Transverse colon (tissue), 4 donors: ENCODE measurements at places on chromosomes 2 and 18. TPM values are rescaled to one million over a fixed set of nuclear protein-coding genes. Genes with fewer than 3 reads are reported as not detected.

DNA sequence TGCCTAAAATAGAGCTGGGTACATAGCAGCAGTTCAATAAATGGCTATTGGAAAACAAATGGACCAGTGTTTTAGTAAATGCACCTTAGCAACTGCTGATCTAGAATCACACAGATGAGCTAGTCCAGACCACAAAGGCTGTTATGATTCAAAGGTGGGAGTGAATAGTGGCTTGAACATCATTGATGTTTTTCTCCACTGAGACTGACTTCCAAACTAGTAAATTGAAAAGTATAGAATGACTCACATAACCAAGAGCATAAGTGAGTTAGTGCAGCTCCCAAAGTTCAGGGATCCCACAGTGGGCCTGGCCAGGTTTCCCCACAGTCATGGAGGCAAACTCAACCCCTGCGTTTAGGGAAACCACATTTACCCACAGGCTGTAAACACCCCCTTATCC lies 106.7 kb upstream of the YPEL5 start:
- H3K4me3 ChIP-seq: no peak overlapping the region
- peaks cover 3% of the 10 kb centered on the region for H3K27me3 ChIP-seq
- DNase-seq: no peak
- no peaks in the 10 kb centered on the region for H3K4me1 ChIP-seq
- no peak overlapping the region for H3K27ac ChIP-seq

DNA sequence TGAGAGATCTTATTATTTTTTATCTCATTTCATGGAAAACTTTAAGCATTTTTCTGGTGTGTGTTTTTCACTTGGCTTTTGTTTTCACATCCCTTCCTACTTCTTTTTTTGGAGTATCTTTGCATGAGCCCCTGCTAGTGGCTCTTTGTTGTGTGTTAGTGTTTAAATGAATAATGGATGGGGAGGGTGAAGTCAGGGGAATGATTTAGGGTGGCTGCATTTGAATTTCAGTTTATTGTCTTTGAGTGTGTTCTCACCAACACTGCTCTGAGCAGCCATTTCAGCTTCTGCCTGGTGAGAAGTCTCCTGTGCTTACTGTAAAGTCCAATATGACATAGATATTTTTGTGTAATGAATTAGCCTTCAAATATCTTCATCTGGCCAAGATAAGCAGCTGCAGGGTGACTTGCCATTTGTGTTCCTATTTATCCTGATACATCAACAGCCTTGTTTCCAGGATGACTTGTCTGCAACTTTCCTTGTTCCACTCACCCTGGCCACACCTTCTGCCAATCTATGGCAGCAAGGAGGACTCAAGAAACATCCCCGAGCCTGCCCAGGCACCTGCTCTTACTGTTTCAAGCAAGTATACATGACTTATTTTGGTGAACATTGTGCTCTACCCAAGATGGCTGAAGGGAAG lies 182.6 kb downstream of the PDE11A start:
- no peaks in the 10 kb centered on the region for H3K27me3 ChIP-seq
- H3K4me1 ChIP-seq: no peaks in the 10 kb centered on the region
- no peak overlapping the region for H3K27ac ChIP-seq
- no peaks in the 10 kb centered on the region for H3K36me3 ChIP-seq

DNA sequence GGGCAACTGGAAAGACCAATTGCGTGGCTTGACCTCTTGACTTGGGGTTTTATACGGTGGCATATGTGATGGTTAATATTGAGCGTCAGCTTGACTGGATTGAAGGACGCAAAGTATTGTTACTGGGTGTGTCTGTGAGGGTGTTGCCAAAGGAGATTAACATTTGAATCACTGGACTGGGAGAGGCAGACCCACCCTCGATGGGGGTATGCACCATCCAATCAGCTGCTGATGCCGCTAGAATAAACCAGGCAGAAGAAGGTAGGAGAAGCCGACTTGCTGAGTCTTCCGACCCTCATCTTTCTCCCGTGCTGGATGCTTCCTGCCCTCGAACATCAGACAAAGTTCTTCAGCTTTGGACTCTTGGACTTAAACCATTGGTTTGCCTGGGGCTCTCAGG lies 34.2 kb upstream of the YPEL5 start:
- no peaks in the 10 kb centered on the region for H3K4me1 ChIP-seq
- DNase-seq: no peak
- no peaks in the 10 kb centered on the region for H3K27me3 ChIP-seq
- H3K36me3 ChIP-seq: no peaks in the 10 kb centered on the region
- H3K4me3 ChIP-seq: no peak overlapping the region

RBM43 gene
- total RNA-seq: 3.1 TPM

PROM2 gene
- 20.2 TPM for total RNA-seq

DNA sequence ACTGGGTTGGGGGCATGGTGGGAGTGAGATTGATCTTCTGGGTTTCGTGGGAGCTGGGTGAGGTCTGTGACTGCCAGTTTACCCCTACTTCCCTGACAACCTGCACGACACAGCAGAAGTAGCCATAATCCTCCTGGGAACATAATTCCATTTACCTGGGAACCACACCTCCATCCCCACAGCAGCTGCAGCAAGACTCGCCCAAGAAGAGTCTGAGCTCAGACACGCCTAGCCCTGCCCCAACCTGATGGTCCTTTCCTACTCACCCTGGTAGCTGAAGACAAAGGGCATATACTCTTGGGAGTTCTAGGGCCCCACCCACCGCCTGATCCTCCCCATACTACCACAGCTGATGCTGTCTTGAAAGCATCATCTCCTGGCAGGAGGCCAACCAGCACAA lies 43.8 kb downstream of the FLACC1 start:
- H3K36me3 ChIP-seq: no peaks in the 10 kb centered on the region
- H3K27me3 ChIP-seq: no peaks in the 10 kb centered on the region
- no peak overlapping the region for H3K4me3 ChIP-seq
- H3K27ac ChIP-seq: no peak overlapping the region
- no peaks in the 10 kb centered on the region for H3K4me1 ChIP-seq

PIKFYVE gene
- total RNA-seq: 21.8 TPM

- no peak for DNase-seq
- H3K27me3 ChIP-seq: no peaks in the 10 kb centered on the region
- no peak overlapping the region for H3K4me3 ChIP-seq
- no peaks in the 10 kb centered on the region for H3K36me3 ChIP-seq
Measured at GRCh38 chr2:20299113-20299512, 51.5 kb downstream of the PUM2 start.

YES1 gene
- total RNA-seq: 64.1 TPM

AP1S3 gene
- total RNA-seq: 6.7 TPM

- H3K4me3 ChIP-seq: no peak overlapping the region
- no peaks in the 10 kb centered on the region for H3K27me3 ChIP-seq
- H3K4me1 ChIP-seq: peaks cover 49% of the 10 kb centered on the region
- no peak for DNase-seq
- H3K27ac ChIP-seq: no peak overlapping the region
Measured at GRCh38 chr2:85995648-85996529, 107.1 kb upstream of the ST3GAL5 start.

THAP4 gene
- 98.7 TPM for total RNA-seq

GRCh38 chr18:53796040-53796729 lies 428.3 kb downstream of the MBD2 start:
- H3K27me3 ChIP-seq: no peaks in the 10 kb centered on the region
- H3K36me3 ChIP-seq: no peaks in the 10 kb centered on the region
- peaks cover 31% of the 10 kb centered on the region for H3K4me1 ChIP-seq
- DNase-seq: no peak
- H3K4me3 ChIP-seq: no peak overlapping the region

ACP1 gene
- 72.6 TPM for total RNA-seq

MOB1A gene
- 43.0 TPM for total RNA-seq

DNA sequence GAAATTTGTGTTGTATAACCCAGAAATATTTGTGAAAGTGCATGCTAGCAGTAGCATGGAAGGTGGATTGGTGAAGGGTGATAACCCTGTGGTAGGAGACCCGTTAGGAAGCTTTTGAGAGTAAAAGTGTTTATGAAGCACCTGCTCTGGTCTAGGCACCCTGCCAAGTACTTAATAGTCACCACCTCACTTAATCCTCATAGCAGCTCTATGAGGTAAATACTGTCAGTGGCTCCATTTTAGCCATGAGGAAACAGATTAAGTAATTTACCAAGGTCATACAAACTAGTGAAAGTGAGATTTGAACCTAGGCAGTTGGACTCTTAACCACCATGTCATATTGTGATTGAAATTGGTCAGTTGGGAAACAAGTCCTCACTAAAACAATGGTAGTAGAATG lies 66.8 kb downstream of the TET3 start:
- H3K4me3 ChIP-seq: no peak overlapping the region
- no peaks in the 10 kb centered on the region for H3K36me3 ChIP-seq
- no peak for DNase-seq
- H3K4me1 ChIP-seq: no peaks in the 10 kb centered on the region
- no peak overlapping the region for H3K27ac ChIP-seq
- H3K27me3 ChIP-seq: no peaks in the 10 kb centered on the region
